Upper lobe of right lung (tissue), 1 donor: ENCODE measurements at places on chromosomes 3 and 15. TPM values are rescaled to one million over a fixed set of nuclear protein-coding genes. Genes with fewer than 3 reads are reported as not detected.

Gene GATA2
- 86.6 TPM for total RNA-seq

Gene CHRNA7
- total RNA-seq: 0.75 TPM

Gene CLEC3B
- total RNA-seq: 265 TPM

Gene LMAN1L
- total RNA-seq: not detected

Gene CEP19
- 1.6 TPM for total RNA-seq

Gene OGG1
- 17.2 TPM for total RNA-seq

Gene PLCB2
- total RNA-seq: 61.2 TPM

Gene CLDN18
- total RNA-seq: 197 TPM

Gene ZNF860
- total RNA-seq: 1.6 TPM

Gene AHSG
- not detected for total RNA-seq

Gene TRH
- not detected for total RNA-seq

Gene CHL1
- 16.0 TPM for total RNA-seq

Gene KIF7
- 2.1 TPM for total RNA-seq

Gene DNAH1
- 11.2 TPM for total RNA-seq

Gene FANCD2
- total RNA-seq: 5.3 TPM

Gene SLC28A1
- not detected for total RNA-seq

Gene PTPRG
- total RNA-seq: 86.7 TPM

Gene FGF7
- 21.9 TPM for total RNA-seq

Gene COL6A5
- 6.3 TPM for total RNA-seq

Gene RARB
- 5.8 TPM for total RNA-seq

Gene CIB1
- total RNA-seq: 62.8 TPM

Gene GPR160
- total RNA-seq: 22.3 TPM

Gene DPPA2
- not detected for total RNA-seq

Gene CCDC39
- total RNA-seq: not detected

Gene PLXND1
- total RNA-seq: 284 TPM

Gene NDN
- 30.7 TPM for total RNA-seq

Gene ATP13A3
- total RNA-seq: 101 TPM

Gene CYP8B1
- total RNA-seq: not detected

Gene NR2E3
- 0.26 TPM for total RNA-seq

Gene GSK3B
- 55.2 TPM for total RNA-seq

Gene RETNLB
- total RNA-seq: not detected

Gene EIF4E3
- 38.4 TPM for total RNA-seq

Gene NEK4
- total RNA-seq: 27.2 TPM

Gene CTXN2
- total RNA-seq: not detected

Gene SERPINI2
- total RNA-seq: not detected

Gene FAM3D
- total RNA-seq: 4.0 TPM

Gene ETV5
- total RNA-seq: 56.3 TPM

Gene IL17RE
- 22.6 TPM for total RNA-seq

Gene SUSD5
- total RNA-seq: 1.1 TPM

Gene CCR8
- not detected for total RNA-seq

Gene RHCG
- total RNA-seq: not detected
